ENCODE measurements at places on chromosomes 2 and 18. TPM values are rescaled to one million over a fixed set of nuclear protein-coding genes. Genes with fewer than 3 reads are reported as not detected.

Gene MAL
- total RNA-seq, result 0.96 TPM

Gene FSHR
- total RNA-seq, result not detected

Gene FSIP2
- total RNA-seq, result under 0.01 TPM

Gene SAG
- not detected for total RNA-seq

Gene LRP1B
- total RNA-seq, result under 0.01 TPM

Gene CDH20
- 0.28 TPM for total RNA-seq

Gene AKAIN1
- total RNA-seq, result not detected

Gene COL4A4
- 24.0 TPM for total RNA-seq

Gene TLX2
- total RNA-seq, result under 0.01 TPM

Gene EGR4
- not detected for total RNA-seq

Gene TRIM43
- not detected for total RNA-seq

Gene RGPD4
- total RNA-seq, result under 0.01 TPM

Gene GKN2
- total RNA-seq, result not detected

Gene PPP1R1C
- 0.77 TPM for total RNA-seq

Gene GAL3ST2
- 0.85 TPM for total RNA-seq

Gene FAP
- 274 TPM for total RNA-seq

Gene ZSWIM2
- total RNA-seq, result under 0.01 TPM

Gene KCNG2
- 0.19 TPM for total RNA-seq

Gene GPR39
- total RNA-seq, result 2.3 TPM

Gene ERICH2
- total RNA-seq, result not detected

Gene NAT8
- total RNA-seq, result not detected

Gene ABCB11
- not detected for total RNA-seq

Gene HAAO
- 0.38 TPM for total RNA-seq

Gene SERPINB13
- total RNA-seq, result not detected

Gene IGFBP2
- 219 TPM for total RNA-seq

Data from regular cardiac myocyte (primary cell).